ENCODE measurements at places on chromosomes 3 and 15. TPM values are rescaled to one million over a fixed set of nuclear protein-coding genes. Genes with fewer than 3 reads are reported as not detected.

DOCK3 gene
- 1.3 TPM for total RNA-seq

LMOD3 gene
- total RNA-seq: not detected

NPAP1 gene
- total RNA-seq: 0.18 TPM

EPHB1 gene
- total RNA-seq: 5.7 TPM

NR2E3 gene
- not detected for total RNA-seq

CHL1 gene
- total RNA-seq: not detected

ISLR2 gene
- total RNA-seq: 0.21 TPM

PPP1R14D gene
- total RNA-seq: not detected

ADAMTSL3 gene
- total RNA-seq: 0.64 TPM

BBS4 gene
- 17.0 TPM for total RNA-seq

CCDC174 gene
- total RNA-seq: 22.9 TPM

P2RY1 gene
- total RNA-seq: 106 TPM

GRCh38 chr15:52283281-52283680 is 12.3 kb downstream of the MYO5C start:
- H3K27me3 ChIP-seq: peaks cover 7% of the 10 kb centered on the region
- no peaks in the 10 kb centered on the region for H3K4me1 ChIP-seq
- peaks cover 29% of the 10 kb centered on the region for H3K36me3 ChIP-seq
- H3K27ac ChIP-seq: no peak overlapping the region
- no peak overlapping the region for H3K4me3 ChIP-seq

DNA sequence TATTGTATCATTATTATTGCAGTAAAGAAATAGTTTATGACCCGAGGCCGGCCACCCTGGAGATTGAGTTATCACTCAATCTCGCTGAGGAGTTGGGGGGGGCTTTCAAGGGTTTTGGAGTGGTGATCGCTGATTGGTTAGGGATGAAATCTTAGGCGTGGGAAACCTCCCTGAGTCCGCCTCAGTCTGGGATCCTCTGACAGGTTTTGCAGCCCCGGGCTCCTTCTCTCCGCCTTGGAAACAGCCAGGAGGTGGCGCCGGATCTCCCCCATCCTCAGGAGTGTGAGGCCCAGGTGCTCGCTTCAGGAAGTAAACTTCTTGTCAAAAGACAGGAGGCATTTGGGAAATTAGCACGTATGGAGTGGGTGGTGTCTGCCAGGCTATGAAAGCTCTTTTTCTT is 41.1 kb upstream of the SEC61A1 start:
- H3K27ac ChIP-seq: no peak overlapping the region
- peak overlapping the region; percentile 29 for H3K4me3 ChIP-seq
- DNase-seq: peak; percentile 69
- no peaks in the 10 kb centered on the region for H3K36me3 ChIP-seq

GRCh38 chr3:161568671-161569070 is 72.1 kb downstream of the OTOL1 start:
- H3K27ac ChIP-seq: no peak overlapping the region
- no peaks in the 10 kb centered on the region for H3K4me1 ChIP-seq
- DNase-seq: no peak
- no peaks in the 10 kb centered on the region for H3K27me3 ChIP-seq
- H3K36me3 ChIP-seq: no peaks in the 10 kb centered on the region

- no peak overlapping the region for H3K27ac ChIP-seq
- H3K27me3 ChIP-seq: peaks cover 3% of the 10 kb centered on the region
- no peak overlapping the region for H3K4me3 ChIP-seq
- peaks cover 20% of the 10 kb centered on the region for H3K36me3 ChIP-seq
- peaks cover 8% of the 10 kb centered on the region for H3K4me1 ChIP-seq
- no peak for DNase-seq
These were observed 41.1 kb upstream of the GNB5 start for GRCh38 chr15:52232327-52232726.

- no peak overlapping the region for H3K4me3 ChIP-seq
- H3K27ac ChIP-seq: no peak overlapping the region
- DNase-seq: no peak
- no peaks in the 10 kb centered on the region for H3K27me3 ChIP-seq
These were observed 40.5 kb upstream of the FRMD4B start for GRCh38 chr3:69426291-69426966.

DNA sequence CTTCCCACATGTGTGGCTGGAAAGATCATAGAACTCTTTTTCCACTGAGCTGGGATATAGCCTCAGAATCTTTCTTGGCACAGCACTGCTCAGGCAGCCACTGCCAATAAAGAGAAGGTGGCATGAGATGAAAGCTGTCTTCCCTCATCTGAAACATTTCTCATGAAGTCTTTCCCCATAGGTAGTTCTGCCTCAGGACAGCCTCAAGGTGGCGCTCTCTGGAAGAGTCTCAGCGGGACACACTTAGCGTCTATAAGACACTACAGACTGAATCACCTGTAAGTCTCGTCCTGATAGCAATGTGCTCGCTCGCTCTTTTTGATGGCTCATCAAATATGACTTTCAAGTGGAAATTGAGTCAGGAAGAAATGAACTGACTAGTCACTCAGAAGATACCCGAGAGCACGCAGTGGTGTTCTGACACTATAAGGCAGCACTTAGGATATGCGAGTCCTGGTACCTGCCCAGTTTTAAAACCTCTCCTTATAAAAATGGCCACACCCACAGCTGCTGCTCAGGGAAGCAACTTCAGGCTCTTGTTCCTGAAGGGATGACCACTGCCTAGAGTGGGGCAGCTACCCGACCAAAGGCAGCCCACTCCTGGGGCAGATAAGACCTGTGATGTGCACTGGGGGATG is 269.5 kb downstream of the SUCLG2 start:
- no peaks in the 10 kb centered on the region for H3K27me3 ChIP-seq
- peak; percentile 80 for DNase-seq
- H3K36me3 ChIP-seq: no peaks in the 10 kb centered on the region
- no peak overlapping the region for H3K27ac ChIP-seq

- H3K4me3 ChIP-seq: no peak overlapping the region
- H3K27me3 ChIP-seq: no peaks in the 10 kb centered on the region
These were observed 97.2 kb upstream of the COL8A1 start for GRCh38 chr3:99541181-99541580.

GRCh38 chr3:45034612-45035252 is 8.6 kb downstream of the CLEC3B start:
- H3K4me1 ChIP-seq: peaks cover 13% of the 10 kb centered on the region
- H3K27me3 ChIP-seq: peaks cover 5% of the 10 kb centered on the region
- H3K36me3 ChIP-seq: peaks cover 3% of the 10 kb centered on the region
- H3K27ac ChIP-seq: no peak overlapping the region
- no peak for DNase-seq

GRCh38 chr3:85427467-85427866 is 468.7 kb downstream of the CADM2 start:
- H3K4me1 ChIP-seq: no peaks in the 10 kb centered on the region
- H3K27ac ChIP-seq: no peak overlapping the region
- no peaks in the 10 kb centered on the region for H3K27me3 ChIP-seq
- no peak overlapping the region for H3K4me3 ChIP-seq

- no peak for DNase-seq
- H3K4me1 ChIP-seq: peaks cover 11% of the 10 kb centered on the region
- no peak overlapping the region for H3K27ac ChIP-seq
- H3K27me3 ChIP-seq: peaks cover 11% of the 10 kb centered on the region
- no peaks in the 10 kb centered on the region for H3K36me3 ChIP-seq
- no peak overlapping the region for H3K4me3 ChIP-seq
These were observed 21.6 kb upstream of the PRR23E start for GRCh38 chr3:127171320-127171719.

- H3K27ac ChIP-seq: no peak overlapping the region
- peaks cover 2% of the 10 kb centered on the region for H3K27me3 ChIP-seq
- DNase-seq: no peak
- H3K4me1 ChIP-seq: no peaks in the 10 kb centered on the region
These were observed 64.1 kb downstream of the TLE3 start for GRCh38 chr15:70033529-70034140.

DNA sequence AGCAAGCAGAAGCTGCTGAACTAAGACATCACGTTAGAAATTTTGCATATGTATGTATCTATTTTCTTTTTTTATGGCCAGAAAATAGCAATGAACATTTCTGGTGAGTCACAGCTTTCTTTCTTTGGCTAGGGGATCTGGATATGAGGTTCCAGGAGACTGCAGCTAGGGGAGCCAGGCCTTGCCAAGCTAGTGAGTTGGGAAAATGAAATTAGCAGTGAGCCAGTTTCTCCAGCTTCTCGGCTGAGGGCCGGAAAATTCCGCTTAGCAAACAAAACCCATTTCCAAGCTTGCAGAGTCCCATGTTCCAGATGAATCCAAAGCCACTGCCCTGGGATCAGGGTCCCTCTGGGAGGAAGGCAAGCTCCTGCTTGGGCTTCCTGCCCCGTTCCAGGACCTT is 137.6 kb downstream of the SRGAP3 start:
- DNase-seq: no peak
- H3K27me3 ChIP-seq: peaks cover 3% of the 10 kb centered on the region
- H3K27ac ChIP-seq: no peak overlapping the region
- H3K36me3 ChIP-seq: peaks cover 4% of the 10 kb centered on the region
- peaks cover 7% of the 10 kb centered on the region for H3K4me1 ChIP-seq

DNA sequence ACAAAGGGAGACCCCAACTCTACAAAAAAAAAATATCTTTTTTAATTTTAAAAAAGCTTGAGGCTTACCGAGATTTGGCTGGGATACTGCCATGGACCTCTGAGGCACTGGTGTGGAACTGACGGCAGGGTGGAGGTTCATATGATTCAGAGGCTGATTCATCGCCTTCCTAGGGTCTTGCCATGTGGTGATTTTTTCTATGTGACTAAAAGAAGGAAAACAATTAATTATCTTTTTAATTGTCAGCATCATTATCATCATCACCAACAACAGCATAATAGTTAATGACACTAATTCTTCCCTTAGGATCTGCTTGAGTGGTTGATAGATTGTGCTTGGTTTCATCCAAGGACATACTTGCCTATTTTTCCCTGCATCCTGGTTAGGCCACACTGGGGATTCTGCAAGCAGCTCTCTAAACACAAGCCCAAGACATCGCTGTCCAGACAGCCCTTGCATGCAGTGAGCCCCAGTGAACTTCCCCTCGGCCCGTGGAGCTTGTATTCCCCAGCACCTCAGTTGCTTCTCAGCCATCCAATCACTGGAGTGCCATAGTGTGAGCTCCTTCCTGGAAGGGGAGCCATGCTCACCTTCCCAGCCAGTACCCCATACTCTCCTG is 84.9 kb downstream of the WWTR1 start:
- no peak overlapping the region for H3K4me3 ChIP-seq
- H3K36me3 ChIP-seq: peaks cover 11% of the 10 kb centered on the region
- no peak for DNase-seq
- H3K27ac ChIP-seq: no peak overlapping the region

DNA sequence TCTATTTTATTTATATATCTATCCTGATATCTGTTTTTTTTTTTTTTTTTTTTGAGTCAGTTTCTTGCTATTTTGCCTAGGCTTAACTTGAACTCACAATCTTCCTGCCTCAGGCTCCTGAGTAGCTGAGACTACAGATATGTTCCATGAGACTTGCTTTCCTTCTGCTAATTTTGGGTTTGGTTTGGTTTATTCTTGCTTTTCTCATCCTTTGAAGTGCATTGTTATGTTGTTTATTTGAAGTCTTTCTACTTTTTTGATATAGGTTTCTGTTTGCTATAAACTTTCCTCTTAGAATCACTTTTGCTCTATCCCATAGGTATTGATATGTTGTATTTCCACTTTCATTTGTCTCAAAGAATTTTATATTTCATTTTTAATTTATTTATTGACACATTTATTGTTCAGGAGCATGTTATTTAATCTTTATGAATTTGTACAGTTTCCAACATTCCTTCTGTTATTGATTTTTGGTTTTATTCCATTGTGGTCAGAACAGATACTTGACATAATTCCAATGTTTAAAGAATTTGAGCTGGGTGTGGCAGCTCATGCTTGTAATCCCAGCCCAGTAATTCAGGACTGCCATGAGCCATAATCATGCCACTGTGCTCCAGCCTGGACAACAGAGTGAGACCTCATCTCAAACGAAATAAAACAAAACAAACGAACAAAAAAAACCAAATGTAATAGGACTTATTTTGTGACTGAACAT is 62.3 kb upstream of the PLSCR4 start:
- no peak overlapping the region for H3K4me3 ChIP-seq
- no peaks in the 10 kb centered on the region for H3K36me3 ChIP-seq
- no peak for DNase-seq
- H3K27ac ChIP-seq: no peak overlapping the region

DNA sequence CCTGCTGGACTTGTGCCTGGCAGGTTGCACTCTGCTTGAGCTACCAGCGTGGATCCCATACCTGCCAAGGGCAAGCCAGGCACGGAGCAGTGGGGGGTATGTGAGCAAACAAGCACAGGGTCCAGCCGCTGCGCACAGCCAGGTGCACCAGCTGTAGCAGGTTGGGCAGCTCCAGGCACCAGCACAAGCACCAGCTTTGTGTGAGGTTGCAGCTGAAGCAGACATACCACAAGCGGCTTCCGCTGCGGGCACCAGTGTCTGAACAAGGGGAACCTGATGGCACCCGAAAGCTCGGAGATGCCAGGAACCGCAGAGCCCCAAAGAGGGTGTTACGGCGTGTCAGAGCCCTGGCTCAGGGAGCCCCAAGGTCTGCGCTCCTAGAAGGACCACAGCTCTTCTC is 472.7 kb upstream of the ARL6 start:
- H3K27me3 ChIP-seq: no peaks in the 10 kb centered on the region
- no peak overlapping the region for H3K27ac ChIP-seq
- H3K36me3 ChIP-seq: peaks cover 4% of the 10 kb centered on the region
- H3K4me3 ChIP-seq: no peak overlapping the region

- H3K36me3 ChIP-seq: no peaks in the 10 kb centered on the region
- DNase-seq: no peak
- H3K27me3 ChIP-seq: no peaks in the 10 kb centered on the region
- no peaks in the 10 kb centered on the region for H3K4me1 ChIP-seq
- no peak overlapping the region for H3K27ac ChIP-seq
- H3K4me3 ChIP-seq: no peak overlapping the region
These were observed 66.3 kb downstream of the GTPBP8 start for GRCh38 chr3:113057117-113057516.

DNA sequence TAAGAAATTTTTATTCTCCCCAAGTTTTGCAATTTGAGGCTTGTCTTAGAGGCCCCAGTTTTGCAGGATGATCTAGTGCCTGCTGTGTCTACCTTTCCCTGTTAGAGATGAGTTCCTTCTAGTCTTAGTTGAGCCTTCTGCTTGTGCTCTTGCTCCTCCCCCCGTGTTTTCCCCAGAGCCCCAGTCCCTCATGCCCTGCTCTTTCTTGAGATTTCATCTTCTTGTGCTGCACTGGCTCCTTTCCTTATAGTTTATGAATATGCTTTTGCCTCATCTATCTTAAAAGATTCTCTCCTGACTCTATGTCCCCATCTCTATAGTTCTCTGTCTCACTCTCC is 4.7 kb downstream of the GAP43 start:
- DNase-seq: no peak
- H3K4me1 ChIP-seq: peaks cover 30% of the 10 kb centered on the region
- H3K4me3 ChIP-seq: no peak overlapping the region
- no peaks in the 10 kb centered on the region for H3K27me3 ChIP-seq
- H3K36me3 ChIP-seq: no peaks in the 10 kb centered on the region

DNA sequence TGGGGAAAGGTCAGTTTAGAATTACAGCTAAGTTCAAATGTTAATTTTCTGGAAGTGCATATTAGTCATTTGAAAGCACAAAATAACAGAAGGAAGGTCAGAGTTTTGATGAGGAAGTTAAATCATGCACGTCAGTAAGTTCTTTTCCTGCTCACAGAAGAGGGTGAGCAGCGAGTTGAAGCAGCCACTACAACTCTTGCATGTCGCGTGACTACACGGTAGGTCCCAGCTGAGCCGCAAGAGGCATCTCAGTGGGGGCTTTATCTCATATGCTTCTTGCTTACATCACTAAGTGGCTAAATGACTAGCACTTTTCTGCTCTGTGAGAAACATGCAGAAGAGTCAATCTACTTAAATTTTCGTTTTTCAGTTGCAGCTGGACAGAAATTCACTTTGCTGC is 21.3 kb upstream of the SEC62 start:
- H3K27ac ChIP-seq: no peak overlapping the region
- no peak overlapping the region for H3K4me3 ChIP-seq
- H3K36me3 ChIP-seq: no peaks in the 10 kb centered on the region
- H3K4me1 ChIP-seq: peaks cover 3% of the 10 kb centered on the region
- DNase-seq: no peak

- H3K36me3 ChIP-seq: no peaks in the 10 kb centered on the region
- no peaks in the 10 kb centered on the region for H3K4me1 ChIP-seq
- DNase-seq: no peak
These were observed 258.1 kb downstream of the ERC2 start for GRCh38 chr3:56209982-56210751.
